CD4-positive, CD25-positive, alpha-beta regulatory T cell (primary cell): ENCODE measurements at places on chromosomes 13 and 19. TPM values are rescaled to one million over a fixed set of nuclear protein-coding genes. Genes with fewer than 3 reads are reported as not detected.

CXCL17 gene
- total RNA-seq: not detected

DNA sequence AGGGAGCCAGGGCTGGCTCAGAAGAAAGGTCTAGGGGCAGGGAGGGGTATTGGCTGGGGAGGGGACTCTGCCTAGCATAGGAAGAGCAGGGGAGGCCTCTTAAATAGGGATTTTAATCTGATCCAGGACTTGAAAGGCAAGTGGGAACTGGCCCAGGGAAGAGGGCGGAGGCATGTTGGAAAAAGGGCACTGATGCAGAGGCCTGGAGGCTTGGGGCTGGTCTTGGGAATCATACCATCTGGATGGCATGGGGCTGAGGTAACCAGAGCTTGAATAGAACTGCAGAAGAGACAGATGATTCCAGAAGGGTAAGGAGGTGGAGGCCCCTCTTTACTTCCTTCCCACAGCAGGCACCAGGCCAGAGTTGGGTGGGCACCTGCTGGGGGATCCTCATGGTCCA is 29.1 kb downstream of the CERS4 start:
- no peak for DNase-seq

DNA sequence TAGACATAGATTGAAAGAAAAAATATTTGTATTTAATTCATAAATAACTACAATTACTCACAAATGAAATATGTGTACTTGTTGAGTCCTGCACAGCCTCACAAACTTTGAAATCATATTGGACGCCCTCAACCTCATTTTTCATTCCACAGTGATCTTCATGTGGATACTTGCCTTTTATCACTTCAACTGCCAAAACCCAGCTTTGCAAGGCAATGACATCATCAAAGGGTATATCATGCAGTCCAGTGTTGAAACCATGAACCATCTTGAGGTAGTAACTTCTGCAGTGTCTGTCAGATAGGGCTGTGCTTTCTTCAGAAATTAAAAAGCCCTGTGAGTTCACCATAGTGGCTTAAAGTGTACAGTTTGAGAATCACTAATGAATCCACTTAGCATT is 82.2 kb downstream of the HS6ST3 start:
- no peak for DNase-seq

DNA sequence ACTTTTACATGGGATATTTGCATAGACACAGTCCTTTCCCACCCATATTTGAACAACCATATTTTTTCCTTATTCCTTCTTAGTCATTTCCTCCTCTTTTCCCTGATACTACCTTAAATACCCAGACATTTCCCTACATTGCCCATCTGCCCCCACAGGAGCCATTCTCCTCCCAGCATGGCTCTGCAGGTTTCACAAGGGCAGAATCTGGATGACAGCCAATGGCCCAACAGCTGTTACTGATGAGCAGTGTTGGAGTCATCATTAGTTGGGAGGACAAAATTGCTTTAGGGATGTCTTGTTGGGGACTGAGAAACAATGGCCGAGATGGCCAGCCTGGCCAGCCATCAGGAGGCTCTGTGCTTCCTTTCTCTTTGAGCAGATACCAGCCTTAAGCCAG is 209.5 kb downstream of the KLF5 start:
- DNase-seq: no peak

GRCh38 chr13:38361542-38362262 is 12.1 kb downstream of the UFM1 start:
- no peak for DNase-seq
